ENCODE measurements at places on chromosomes 11 and 22.
A peak's percentile ranks its signal among the peaks of the same experiment; 100 is the strongest.

- no peaks in the 10 kb centered on the region for H3K27me3 ChIP-seq
- no peak overlapping the region for H3K27ac ChIP-seq
- no peaks in the 10 kb centered on the region for H3K36me3 ChIP-seq
- H3K4me1 ChIP-seq, result no peaks in the 10 kb centered on the region
Measured at GRCh38 chr11:10114593-10115404, 179.2 kb downstream of the SBF2 start.

- H3K36me3 ChIP-seq, result peaks cover 2% of the 10 kb centered on the region
- no peak for DNase-seq
- no peak overlapping the region for H3K4me3 ChIP-seq
- H3K4me1 ChIP-seq, result no peaks in the 10 kb centered on the region
Measured at GRCh38 chr11:111665777-111666176, 63.5 kb downstream of the SIK2 start.

GRCh38 chr11:47121731-47122130 is 54.9 kb downstream of the ARFGAP2 start:
- no peaks in the 10 kb centered on the region for H3K27me3 ChIP-seq
- no peak for DNase-seq
- H3K4me3 ChIP-seq, result no peak overlapping the region

- H3K4me3 ChIP-seq, result no peak overlapping the region
- no peaks in the 10 kb centered on the region for H3K27me3 ChIP-seq
- no peaks in the 10 kb centered on the region for H3K4me1 ChIP-seq
- no peak overlapping the region for H3K27ac ChIP-seq
Measured at GRCh38 chr11:115996808-115997188, 492.6 kb upstream of the CADM1 start.

- H3K36me3 ChIP-seq, result no peaks in the 10 kb centered on the region
- DNase-seq, result no peak
- H3K4me1 ChIP-seq, result peaks cover 6% of the 10 kb centered on the region
- H3K27ac ChIP-seq, result no peak overlapping the region
Measured at GRCh38 chr11:86209806-86210657, 34.5 kb upstream of the EED start.

- H3K4me1 ChIP-seq, result no peaks in the 10 kb centered on the region
- peaks cover 11% of the 10 kb centered on the region for H3K27me3 ChIP-seq
- no peaks in the 10 kb centered on the region for H3K36me3 ChIP-seq
- H3K4me3 ChIP-seq, result no peak overlapping the region
Measured at GRCh38 chr22:24706054-24706453, 68.5 kb downstream of the PIWIL3 start.

DNA sequence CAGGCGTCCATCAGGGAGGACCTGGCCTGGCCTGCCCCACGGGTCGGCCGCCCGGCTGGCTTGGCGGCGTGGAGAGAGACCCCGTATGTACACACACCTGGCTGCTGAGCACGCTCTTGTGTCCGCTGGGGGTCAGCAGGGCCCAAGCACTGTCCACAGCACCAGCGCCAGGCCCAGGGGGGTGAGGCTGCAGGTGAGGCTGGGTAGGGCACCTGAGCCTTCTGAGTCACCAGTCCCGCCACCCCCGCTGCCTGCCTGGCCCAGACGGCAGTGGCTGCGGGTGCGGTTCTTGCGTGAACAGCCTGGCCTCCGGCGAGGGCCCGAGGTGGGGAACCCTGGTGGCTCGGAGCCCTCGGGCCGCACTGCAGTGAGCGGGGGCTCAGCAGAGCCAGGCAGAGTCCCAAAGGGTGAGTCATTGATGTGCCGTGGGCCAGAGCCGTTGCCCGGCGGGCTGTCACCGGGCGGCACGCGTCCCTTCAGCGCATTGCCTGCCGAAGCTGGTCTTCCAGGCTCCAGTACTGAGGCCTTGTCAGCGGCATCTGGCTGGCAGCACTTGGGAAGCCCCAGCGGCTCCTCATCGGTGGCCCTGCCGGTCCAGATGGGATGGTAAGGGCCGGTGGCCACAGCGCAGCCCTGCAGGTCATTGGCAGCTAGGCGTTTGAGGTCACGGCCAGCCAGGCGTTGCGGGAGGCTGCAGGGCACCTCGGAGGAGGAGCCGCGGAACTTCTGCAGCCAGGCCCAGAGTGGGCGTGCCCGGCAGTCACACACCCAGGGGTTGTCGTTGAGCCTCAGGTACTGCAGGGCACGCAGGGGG is 26.3 kb downstream of the RTN4R start:
- DNase-seq, result no peak
- H3K4me1 ChIP-seq, result peaks cover 57% of the 10 kb centered on the region
- H3K27ac ChIP-seq, result peak overlapping the region; percentile 89
- no peaks in the 10 kb centered on the region for H3K27me3 ChIP-seq

DNA sequence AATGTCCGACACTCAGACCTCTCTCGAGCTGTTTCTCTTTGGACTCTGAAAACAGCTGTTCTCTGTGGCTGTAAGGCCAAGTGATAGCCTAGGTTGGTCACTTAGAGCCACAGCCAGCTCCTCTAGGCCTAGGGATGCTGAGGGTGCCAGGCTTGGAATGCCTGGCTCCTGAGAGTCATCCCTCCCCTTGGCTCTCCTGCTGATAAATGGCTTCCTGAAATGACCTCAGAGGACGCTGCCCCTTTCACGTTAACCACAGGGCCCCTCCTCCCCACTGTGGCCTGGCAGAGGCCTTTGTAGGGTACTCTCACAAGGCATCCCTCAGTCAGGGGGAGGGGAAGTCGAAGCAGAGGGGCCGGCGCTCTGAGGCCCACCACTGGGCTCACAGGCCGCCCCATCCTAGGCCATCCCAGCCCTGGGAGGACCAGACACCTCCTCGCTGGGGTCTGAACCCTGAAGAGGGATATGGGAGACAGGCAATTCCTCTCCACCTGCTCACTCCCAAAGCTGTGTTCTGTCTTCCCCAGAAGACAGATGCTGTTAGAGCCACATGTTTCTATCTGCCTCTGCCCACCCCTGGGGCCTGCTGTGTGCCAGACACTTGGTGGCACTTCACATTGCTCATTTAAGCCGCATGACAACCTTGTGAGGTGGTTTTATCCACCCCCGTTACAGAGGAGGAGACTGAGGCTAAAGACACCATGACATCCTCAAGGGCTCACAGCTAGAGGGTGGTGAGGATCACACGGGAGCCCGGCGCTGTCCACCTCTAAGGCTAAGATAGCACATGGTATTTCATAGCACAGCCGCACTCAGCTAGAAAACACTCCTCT is 50.9 kb downstream of the ARFGAP3 start:
- peak overlapping the region; percentile 4 for H3K27ac ChIP-seq
- peaks cover 3% of the 10 kb centered on the region for H3K4me1 ChIP-seq
- no peak overlapping the region for H3K4me3 ChIP-seq
- no peak for DNase-seq
- peaks cover 29% of the 10 kb centered on the region for H3K36me3 ChIP-seq

- no peaks in the 10 kb centered on the region for H3K36me3 ChIP-seq
- no peak for DNase-seq
- H3K4me1 ChIP-seq, result no peaks in the 10 kb centered on the region
- H3K27ac ChIP-seq, result no peak overlapping the region
- H3K27me3 ChIP-seq, result no peaks in the 10 kb centered on the region
Measured at GRCh38 chr11:24295360-24295759, 201.5 kb upstream of the LUZP2 start.

- no peaks in the 10 kb centered on the region for H3K27me3 ChIP-seq
- DNase-seq, result peak; percentile 9
- no peak overlapping the region for H3K27ac ChIP-seq
- no peaks in the 10 kb centered on the region for H3K36me3 ChIP-seq
Measured at GRCh38 chr22:47374901-47375575, 612.6 kb downstream of the TBC1D22A start.

DNA sequence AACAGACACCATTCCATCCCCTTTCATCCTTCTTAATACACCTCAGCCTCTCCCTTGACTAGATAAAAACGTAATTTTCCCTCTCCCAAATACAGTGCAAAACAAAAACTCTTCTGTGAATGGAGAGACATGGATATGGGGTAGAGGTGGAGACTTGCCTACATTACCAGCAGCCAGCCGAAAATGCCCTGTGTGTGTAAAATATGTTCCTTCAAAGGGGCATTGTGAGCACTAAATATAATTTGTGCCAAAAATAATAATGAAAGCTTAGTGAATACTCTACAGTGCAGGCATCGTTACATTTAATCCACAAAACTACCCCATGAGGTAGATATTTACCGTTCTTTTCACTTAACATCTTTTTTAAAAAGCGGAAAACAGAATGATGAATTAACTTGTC is 1.0 kb upstream of the TRIM44 start:
- H3K27me3 ChIP-seq, result peaks cover 24% of the 10 kb centered on the region
- H3K4me1 ChIP-seq, result peaks cover 47% of the 10 kb centered on the region
- H3K27ac ChIP-seq, result peak overlapping the region; percentile 95
- H3K4me3 ChIP-seq, result peak overlapping the region; percentile 89
